ENCODE measurements at places on chromosomes 2 and 18.

DNA sequence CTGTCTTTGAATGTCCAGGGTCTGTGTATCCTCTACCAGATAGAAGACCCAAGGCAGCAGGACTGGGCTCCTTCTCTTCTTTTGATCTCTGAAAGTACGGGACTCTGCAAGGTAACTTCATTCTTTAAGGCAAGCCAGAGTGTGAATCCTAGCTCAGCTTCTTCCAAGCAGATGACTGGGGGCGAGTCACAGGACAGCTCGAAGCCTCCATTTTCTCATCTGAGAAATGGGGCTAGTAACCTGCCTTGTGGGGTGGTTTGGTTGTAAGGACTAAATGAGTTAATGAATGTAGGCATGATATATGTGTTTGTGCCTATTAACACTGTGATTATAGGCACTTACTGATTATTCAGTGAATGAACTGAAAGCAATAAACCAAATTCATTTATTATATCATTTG is 46.7 kb downstream of the DGKD start:
- DNase-seq = no peak

GRCh38 chr2:15141211-15141610 is 419.9 kb downstream of the NBAS start:
- no peak for DNase-seq

DNA sequence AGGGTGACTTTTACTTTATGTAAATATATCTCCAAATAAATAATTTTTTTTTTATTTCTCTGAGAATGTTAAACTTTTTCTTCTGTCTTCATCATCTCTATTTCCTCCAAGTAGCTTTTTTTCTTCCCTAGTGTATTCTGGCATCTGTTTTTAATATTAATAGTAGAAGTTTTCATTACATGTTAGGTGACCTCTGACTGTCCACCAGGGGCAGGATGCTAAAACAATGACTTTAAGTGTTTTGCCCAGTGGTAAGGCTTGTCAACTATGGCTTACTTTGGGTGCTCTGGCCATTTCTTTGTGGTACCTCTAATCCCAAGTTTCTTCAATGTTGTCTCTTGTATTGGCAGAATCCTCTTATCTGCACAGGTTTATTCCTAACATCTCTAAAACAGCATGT is 127.1 kb downstream of the SRBD1 start:
- DNase-seq = no peak

DNA sequence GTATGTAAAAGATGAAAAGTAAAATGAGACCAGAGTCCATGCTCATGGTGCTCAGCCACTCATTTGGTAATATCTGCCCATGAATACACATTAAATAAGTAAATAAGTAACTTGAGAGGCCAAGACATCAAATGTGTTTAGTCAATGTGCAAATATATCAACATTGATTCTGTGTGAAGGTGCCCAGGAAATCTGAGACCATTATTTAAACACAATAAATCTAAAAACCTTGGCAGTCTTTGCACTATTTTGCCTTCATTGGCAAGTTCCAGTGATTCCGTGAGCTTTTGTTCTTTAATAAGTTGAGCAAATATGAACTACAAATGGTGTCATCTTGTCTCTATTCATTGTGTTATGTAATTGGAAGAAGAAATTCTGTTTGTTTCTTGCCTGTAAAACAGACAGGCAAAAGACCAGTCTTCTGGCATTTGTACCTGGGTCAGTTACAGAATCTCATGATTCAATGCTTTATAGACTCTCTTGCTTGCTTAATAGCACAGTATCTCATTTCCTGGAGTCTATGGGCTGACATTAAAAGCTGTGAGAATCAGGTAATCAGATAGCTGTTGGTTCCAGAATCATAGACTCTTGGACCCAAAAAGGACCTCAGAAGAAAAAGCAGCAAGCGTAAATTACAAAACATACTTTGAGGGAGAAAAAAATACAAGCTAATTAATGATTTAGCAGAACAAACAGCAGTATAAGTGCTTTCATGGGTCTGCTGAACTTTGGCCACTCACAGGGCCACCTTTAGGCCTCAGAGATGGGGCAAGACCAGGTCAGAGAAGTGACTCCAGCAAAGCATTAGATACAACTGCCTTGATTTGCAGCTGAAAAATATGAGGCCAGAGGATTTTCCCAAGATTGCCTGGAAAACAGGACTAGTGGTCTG is 20.0 kb upstream of the SERPINB3 start:
- DNase-seq = no peak

DNA sequence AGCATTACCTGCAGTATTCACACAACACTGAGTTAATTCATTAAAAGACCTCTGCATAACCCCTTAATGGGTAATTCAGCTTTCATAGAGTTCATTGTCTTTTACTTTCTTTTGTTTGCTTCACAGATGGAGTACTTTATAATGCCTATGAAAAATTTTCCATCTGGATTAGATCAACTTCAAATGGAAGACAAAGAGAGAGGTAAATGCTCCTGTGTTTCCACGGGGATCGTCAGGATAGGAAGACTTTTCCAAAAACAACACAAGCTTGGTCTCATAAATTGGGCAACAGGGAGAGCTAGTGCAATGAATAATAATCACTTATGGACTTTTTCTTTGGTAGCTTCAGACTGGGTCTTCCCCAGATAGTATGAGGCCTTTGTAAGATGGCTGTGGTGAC is 100.7 kb downstream of the ICOS start:
- DNase-seq = no peak

GRCh38 chr2:158100411-158100810 is 1.3 kb upstream of the UPP2 start:
- DNase-seq = no peak

- DNase-seq = no peak
These were observed 216.8 kb downstream of the VAPA start for GRCh38 chr18:10130606-10131005.

DNA sequence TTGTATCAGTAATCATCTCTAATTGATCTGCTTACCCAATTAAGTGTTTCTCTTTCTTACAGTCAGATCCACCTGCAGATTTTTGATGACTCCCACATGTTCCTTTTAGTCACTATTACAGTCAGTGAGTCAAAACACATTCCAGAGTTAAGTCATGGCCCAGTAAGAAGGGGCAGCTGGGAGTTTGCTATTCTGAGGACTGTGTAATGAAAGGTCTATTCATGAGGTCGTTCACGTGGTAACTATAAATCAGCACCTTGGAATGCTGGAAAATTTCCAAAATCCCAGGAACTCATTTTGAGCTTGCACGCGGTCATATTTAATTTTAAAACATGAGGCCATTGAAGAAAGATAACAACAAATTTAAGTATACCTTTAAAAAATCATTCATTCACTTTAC is 252.5 kb downstream of the XIRP2 start:
- no peak for DNase-seq

- no peak for DNase-seq
These were observed 86.5 kb downstream of the LIPG start for GRCh38 chr18:49648326-49648725.

DNA sequence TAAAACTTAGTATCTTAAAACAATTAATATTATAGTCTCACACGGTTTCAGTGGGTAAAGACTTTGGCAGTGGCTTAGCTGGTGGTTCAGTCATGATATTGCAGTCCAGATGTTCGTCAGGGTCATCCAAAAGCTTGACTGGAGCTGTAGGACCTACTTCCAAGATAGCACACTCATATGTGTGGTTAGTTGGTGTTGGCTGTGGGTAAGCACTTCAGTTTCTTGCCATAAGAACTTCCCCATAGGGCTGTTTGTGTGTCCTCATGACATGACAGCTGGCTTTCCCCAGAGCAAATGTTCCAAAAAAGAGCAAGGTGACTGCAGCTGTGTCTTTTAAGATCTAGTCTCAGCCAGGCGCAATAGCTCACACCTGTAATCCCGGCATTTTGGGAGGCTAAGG is 48.5 kb upstream of the EPC2 start:
- no peak for DNase-seq

DNA sequence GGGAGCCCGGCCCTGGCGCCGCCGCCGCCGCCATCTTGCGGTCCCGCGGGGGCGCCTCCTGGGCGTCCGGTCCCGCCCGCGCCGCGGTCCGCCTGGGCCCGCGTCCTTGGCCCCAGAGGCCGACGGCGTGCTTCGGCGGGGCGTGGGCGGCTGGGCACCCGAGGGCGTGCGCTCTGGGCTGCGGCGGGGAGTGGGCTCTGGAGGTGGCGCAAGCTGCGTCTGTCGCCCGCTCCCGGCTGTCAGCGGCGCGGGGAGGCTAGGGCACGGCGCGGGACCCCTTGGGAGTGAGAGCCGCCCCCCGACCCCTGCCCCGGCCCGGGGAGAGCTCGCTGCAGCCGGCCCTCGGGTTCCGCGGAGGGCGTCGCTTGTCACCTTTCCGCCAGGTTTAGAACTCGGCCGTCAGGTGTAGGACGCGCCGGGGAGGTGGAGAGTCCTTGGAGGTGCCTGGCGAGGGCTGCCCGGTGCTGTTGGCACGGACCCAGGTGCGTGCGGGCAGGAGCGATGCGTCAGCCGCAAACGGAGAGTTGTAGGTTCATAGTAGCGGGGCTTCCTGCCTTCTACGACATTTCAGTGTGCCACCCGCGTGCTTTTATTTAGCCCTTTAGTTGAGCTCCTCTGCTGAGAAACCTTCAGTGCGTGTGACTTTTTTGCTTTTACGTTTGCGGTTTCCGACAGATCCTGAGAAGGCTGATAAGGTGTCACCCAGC is 921 bp downstream of the VAPA start:
- DNase-seq = peak; percentile 94

GRCh38 chr2:49123600-49123999 is 30.7 kb downstream of the FSHR start:
- DNase-seq = no peak

DNA sequence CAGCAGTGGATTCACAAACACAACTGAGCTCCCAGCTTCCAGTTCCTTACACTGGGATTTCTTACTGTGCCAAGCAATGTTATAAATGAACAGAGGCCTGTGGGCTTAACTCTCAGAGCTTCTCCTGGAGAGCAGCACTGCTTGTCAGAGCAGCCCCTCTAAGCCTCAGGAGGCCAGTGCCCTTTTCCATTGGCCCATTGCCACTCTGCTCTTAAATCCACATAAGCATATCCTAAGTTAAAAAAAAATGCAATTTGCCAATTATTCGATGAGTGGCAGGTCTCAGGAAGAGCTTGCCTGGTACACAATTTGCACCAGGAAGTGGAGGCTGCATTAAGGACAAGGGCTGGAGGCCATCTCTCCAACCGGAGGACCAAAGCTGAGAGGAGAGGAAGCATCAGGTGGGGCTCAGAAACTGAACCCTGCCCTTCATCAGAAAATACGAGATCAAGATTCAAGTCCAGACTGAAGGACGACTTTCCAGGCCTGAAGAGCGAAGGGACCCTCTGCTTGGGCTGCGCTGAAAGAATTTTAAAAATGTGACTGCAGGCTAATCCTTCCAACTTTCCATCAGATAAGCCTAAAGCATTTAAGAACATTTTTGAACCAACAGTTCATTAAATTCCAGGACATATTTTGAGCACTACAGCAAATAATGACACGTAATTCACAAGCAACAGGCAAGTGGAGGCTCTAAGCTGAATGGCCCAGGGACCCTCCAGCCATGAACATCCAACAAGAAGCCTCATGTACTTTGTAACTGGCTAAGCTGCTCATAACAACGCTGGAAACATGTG is 28.4 kb upstream of the PXDN start:
- no peak for DNase-seq

GRCh38 chr2:16028644-16029043 is 88.3 kb downstream of the MYCN start:
- no peak for DNase-seq

GRCh38 chr2:134866498-134867099 is 28.2 kb downstream of the ACMSD start:
- DNase-seq = no peak

GRCh38 chr18:78144669-78145068 is 834.9 kb upstream of the SALL3 start:
- DNase-seq = no peak

DNA sequence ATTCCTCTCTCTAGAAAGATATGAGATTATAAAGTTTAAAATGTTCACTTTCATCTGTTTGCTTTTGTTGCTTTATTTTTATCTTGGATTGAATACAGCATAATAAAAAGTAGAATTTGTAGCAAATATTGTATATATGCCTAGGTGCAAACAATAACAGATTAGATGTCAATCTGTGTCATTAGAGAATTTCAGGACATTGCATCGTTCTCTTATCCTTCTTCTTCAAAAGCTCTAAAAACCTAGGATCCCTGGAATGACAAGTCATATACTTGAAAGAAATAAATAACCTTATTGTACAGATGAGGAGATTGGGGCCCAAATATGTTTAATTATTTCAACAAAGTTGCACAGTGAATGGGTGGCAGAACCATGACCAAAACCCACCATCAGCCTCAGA is 102.8 kb upstream of the BZW1 start:
- DNase-seq = no peak

DNA sequence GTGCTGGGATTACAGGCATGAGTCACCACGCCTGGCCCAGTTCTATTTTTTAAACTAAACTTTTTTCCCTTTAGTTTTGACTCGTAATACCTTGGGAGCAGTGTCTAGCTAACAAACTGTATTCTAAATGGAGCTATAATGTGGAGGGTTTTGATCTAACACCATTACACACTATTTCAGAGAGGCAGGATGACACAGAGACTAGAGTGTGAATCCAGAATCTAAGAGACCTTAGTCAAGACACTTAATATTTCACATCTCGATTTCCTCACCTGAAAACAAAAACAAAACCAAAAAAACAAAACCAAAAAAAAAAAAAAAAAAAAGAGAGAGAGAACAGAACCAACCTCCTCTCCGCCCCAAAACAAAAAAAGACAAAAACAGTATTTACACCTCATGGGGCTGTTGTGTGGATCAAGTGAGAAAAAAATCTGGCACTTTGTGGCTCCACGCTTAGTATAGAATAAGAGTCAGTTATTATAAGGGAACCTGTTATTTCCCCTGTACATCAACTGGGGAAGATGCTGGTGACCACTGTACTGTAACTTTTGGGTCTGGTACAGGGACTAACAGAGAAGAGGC is 31.3 kb downstream of the DARS1 start:
- no peak for DNase-seq

DNA sequence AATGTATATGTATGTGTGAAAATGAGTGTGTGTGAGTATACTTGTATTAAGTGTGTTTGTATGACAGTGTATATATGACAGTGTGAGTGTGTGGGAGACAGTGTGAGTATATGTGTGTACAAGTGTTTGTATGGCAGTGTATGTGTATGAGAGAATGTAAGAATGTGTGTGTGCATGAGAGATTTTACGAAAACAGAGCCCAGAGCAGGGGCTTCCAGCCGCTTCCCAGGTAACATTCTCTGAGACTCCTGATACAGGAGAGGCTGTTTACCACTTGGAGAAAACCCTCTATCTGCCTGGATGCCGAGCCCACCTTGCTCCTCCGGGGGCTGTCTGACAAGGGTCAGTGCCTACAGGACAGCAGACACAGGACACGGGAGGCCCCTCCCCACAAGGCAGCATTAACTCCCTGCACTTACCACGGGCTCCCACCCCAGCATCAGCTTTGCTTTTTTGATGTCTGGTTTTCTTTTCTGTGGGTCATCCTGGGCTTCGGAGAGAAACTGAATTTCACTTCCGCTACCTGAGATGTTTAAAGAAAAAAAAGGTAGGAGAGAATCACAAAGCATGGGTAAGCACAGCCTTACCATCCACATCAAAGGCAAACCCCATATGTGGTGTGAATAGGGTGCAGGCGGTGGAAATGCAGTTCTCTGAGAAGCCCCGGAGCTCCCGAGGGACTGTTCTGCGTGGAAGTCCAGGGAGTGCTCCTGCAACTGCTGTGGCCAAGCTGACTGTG is 97.6 kb downstream of the UXS1 start:
- no peak for DNase-seq

Data from hematopoietic multipotent progenitor cell treated with erythropoietin and hydrocortisone succinate and interleukin-3 and kit ligand, for 8 days (in vitro differentiated cells).